ENCODE measurements at places on chromosomes 3 and 15.

GRCh38 chr15:57503051-57503702 lies 88.5 kb upstream of the MYZAP start:
- DNase-seq, result no peak

- DNase-seq, result no peak
Measured at GRCh38 chr15:85456798-85457197, 76.4 kb downstream of the AKAP13 start.

- no peak for DNase-seq
Measured at GRCh38 chr15:62145015-62145735, 19.9 kb downstream of the C2CD4B start.

DNA sequence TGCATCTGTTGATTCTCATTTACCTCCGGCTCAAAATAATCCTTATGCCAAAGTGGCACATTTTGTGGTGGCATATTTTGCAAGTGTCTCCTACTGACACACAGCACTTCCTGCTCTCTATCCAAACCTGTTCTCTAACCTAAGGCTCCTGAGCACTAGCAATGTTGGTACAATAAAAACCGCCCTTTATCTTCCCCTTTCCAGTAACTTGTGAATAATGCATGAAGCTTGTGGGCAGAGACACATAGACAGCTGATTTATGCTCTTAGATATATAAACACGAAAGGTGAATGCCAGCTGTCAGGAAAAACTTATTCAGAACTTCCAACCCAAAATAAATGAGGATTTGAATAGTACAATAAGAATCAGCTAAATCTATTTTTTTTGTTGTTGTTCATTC lies 34.6 kb upstream of the ARPIN start:
- DNase-seq, result no peak
